NCI-H1694 treated with DMSO at 0.1 percent for 48 hours (cell line): ENCODE measurements at places on chromosomes 7 and 10.
A peak's percentile ranks its signal among the peaks of the same experiment; 100 is the strongest.

DNA sequence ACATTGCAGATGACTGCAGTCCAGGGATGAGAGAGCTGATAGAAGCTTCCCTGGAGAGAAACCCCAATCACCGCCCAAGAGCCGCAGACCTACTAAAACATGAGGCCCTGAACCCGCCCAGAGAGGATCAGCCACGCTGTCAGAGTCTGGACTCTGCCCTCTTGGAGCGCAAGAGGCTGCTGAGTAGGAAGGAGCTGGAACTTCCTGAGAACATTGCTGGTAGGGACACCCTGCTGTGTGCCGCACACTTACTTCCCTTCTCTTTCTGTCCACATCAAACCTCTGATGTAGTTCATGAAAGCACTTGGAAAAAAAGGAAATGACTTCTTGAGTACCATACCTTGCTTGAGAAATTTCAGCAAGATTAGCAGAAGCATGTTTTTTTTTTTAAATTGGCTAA is 25.3 kb downstream of the MAP3K8 start:
- no peak for DNase-seq

DNA sequence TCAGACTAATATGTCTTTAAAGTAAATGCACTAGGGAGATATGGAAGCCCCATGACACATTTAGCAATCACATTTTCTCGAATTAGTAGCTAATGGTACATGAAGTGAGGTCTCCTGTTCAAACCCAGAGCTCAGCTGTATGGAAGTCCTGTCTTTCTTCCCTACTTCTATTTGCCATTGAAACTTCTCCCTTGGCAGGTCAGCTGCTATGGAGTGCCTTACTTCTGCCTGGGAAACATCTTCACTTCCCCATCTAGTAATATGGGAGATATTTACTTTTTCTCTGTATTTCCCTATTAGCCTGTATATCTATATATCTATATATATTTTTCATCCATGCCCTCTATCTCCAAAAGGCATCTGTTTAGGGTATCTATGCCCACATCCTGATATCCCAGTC is 225.3 kb upstream of the INHBA start:
- no peak for DNase-seq

DNA sequence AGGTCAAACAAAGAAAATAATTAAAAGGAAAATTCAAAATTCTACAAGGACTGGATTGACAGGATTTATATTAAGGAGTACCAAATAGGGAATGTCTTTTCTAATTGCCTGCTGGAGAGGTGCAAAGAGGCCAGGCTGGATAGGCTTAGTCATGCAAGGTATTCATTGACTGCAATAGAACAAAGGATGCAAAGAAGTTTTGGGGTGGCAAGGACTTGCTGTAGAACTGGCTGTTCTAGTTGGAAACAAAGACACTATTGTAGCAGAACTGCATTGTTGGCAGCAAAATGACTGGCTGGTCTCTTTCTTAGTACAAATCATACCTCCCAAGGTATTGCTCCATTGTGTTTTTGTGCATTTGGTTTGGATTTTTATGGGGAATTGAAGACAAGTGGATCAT is 10.1 kb downstream of the ITGB8 start:
- DNase-seq: no peak

DNA sequence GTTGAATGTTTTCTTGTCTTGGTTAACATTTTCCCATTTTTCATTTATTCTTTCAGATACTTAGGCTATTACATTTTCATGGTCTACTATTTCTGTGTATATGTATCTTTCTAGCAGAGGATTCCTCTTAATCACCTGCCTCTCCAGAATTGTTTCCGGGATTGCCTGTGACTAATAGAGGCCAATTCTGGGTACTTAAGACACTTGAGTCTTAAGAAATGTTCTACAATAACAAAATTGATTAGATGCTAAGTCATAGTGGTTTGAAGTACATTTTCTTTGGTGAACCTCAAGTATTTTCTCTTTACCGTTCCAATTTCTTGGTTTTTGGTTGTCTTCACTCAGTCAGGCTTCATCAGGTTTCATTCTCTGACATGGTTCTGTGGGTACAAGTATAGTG is 26.4 kb downstream of the BBS9 start:
- DNase-seq: no peak

DNA sequence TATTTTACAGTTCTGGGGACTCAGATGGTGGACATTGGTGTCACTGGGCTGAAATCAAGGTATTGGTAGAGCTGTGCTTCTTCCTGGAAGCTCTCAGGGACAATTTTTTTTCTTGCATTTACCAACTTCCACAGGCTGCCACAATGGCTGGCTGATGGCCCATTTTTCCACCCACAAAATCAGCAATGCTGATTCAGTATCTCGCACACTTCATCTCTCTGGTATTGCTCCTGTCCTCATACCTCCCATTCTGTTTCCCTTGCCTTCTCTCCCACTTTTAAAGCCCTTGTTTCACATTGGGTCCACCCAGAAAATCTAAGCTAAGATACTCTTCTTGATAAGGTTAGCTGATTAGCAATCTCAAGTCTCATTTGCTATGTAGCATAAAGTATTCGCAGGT is 530.9 kb upstream of the POM121L12 start:
- DNase-seq: no peak

DNA sequence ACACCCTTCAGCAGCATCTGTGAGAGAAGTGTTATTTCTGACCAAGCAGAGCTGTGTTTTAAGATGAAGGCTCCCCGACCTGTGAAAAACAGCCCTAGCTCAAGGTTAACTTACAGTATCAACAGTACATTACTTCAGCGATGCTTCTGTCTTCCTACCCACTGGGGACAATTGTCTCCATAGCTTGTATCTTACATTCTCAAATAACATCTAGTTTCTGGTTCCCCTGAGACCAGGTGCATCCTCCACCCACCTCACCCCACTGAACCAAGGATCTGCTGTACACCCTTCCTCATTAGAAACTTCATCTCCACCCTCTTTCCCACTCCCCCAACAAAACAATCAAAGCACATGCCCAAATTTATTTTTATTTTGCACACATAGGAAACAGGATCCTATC is 102.0 kb downstream of the VOPP1 start:
- no peak for DNase-seq

DNA sequence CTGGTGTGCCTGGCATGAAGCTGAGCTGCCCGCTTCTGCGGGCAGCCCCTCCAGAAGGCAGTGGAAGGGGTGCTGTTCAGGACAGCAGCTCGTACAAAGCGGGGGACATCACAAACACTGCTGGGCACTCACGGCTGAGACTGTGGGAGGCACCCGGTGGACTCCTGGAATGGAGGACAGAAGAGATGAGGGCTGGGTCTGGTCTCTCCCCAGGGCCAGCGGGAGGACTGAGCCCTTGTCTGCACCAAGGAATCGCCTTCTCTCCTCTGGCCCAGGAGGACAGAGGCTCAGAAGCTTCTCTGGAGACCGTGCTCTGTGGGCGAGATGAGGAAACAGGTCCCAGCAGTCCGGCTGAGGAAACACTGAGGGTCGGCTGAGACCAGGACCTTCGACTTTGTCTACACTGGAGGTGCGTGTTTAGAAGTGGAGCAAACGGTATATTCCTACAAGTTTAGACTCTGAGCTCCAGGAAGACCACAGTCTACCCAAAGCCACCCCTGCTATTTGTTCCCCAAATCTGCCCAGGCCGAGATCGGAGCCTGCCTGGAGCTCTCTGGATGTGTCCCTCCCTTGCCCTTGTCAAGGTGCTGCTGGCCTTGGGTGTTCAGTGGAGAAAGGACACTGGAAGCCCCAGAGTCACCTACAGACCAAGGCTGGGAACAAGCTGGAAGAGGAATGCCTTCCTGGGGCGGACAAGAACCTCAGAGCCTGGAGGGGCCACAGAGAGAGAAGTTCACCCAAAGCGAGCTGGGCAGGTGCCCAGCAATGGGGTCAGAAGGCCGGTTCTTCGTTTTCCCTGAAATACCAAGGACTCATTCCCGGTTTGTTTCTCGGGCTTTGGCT is 12.9 kb upstream of the INPP5A start:
- no peak for DNase-seq

DNA sequence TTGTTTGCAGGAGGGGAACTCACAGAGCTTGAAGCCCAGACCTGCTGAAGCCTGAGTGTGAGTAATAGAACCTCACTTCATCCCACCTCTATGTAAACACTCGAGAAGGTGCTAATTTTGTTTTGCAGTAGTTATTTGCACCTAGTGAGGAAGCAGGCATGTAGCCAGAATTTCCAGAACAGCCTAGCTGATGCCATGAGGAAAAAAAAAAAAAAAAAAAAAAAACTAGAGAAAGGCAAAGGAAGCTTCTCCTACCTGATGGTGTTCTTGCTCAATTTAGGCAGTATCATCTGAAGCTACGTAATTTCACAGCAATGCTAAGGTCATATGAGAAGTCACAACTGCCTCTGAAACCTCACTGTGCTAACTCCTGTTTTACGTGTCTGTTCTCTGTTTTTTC is 13.6 kb upstream of the GPR37 start:
- no peak for DNase-seq

DNA sequence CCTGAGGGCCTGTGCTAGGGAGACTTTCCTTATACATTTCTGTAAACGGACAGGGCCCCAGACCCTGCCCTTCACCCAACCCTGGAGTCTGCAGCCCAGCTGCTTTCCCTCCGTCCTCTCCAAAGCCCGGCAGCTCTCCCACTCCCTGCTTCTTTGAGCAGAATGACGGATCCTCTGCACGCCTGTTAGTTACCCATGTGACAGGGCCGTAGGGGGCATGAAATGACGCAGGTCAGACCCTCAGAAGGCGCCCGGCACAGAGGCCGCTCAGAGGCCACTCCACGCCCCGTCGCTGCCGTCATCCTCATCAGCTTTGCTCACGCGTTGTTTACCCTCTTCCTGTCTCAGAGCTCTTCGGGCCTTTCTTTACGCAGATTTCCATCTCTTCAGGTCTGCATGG is 60.2 kb upstream of the MKRN1 start:
- DNase-seq: no peak

- no peak for DNase-seq
Measured at GRCh38 chr10:83459124-83459523, 680.2 kb upstream of the GHITM start.

DNA sequence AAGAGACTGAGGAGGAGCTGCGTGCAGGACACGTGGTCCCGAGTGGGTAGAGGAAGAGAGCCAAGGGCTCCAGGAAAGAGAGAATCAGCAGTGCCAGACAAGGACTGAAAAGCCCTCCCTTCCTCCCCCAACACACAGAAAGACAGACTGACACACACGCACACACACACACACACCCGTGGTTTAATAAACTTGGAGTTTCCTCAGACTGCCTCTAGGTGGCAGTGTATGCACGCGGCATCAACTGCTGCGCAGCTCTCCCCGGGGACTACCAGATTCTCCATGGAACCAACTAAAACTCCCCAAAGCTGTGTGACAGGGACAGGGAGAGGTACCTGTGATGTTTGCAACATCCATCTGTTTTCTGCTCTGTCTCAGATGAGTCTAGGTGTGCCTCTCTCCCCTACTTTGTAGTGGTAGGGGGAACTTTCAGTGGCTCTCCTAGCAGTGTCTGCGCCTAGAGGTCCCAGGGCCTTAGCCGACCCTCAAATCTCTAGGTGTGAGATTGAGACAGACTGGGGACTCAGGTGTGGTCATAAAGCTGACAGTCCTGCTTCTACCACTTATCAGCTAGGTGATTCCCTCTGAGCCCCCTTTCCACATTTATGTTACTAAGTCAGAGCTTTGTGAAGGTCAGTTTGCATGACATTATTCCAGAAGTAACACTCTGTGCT is 9.3 kb upstream of the TSPAN14 start:
- DNase-seq: peak; percentile 46

GRCh38 chr10:14810969-14811953 is 26.6 kb downstream of the CDNF start:
- DNase-seq: no peak

GRCh38 chr10:35517431-35518181 is 87.5 kb upstream of the GJD4 start:
- no peak for DNase-seq
